IMR-90 (cell line): ENCODE measurements at places on chromosomes 2 and 18.

DNA sequence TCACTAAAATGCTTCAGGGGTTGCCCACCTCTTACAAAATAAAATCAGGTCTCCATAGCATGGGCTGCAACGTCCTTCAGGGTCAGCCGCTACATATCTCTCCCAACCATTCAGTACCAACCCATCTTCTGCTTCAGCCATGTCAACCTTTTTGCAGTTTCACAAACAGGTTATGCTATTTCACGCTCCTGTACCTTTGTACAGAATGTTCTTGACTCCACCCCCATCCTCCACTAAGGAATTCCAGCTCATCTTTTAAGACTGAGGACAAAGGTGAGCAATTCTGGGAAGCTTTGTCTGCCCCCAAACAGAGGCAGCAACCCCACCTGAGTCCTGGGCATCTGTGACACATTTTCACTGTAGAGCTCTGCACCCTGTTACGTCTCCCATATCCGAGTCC lies 8.8 kb upstream of the EVA1A start:
- no peak for DNase-seq

DNA sequence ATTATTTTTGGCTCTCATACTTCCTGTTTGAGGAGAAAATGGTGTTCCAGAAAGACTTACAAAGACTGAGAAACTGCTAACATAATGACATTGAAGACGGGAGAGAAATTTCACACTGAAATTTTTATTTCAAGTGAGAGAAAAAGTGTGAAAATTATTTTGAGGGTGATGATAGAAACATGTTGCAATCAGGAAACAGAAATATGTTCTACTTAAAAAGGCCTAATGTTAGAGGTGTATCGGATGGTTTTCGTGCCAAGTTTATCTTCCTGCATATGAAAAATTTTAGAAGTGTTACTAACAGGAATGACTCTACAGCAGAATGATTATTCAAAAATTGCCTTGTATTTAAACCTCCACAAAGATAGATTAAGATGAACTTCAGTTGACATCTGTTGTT lies 50.5 kb downstream of the KCNE4 start:
- no peak for DNase-seq

GRCh38 chr2:225037415-225038230 lies 4.6 kb downstream of the DOCK10 start:
- DNase-seq = peak; percentile 37

DNA sequence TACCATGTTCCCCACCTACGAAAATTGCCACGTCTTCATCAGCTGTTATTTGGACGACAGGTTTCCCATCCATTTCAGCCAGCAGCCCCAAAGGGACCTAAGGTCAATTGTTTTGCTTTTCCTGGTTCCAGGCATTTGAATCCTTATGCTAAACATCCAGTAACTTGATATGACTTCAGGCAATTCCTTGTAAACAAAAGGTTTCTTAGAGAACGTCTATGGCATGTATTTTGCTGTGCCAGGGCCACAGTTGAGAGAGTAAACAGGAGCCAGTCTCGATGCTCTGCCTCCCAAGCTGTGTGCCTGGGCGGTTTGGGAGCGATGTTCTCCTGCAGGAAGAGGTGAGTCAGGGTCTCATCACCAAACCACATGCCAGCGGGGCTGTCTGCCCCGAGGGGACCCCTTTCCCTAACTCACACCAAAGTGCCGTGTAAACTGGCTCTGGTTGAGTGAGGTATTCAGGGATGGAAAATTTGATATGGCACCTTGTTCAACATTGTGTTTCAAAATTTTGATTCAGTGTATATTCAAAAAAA lies 12.9 kb upstream of the MC5R start:
- DNase-seq = no peak

DNA sequence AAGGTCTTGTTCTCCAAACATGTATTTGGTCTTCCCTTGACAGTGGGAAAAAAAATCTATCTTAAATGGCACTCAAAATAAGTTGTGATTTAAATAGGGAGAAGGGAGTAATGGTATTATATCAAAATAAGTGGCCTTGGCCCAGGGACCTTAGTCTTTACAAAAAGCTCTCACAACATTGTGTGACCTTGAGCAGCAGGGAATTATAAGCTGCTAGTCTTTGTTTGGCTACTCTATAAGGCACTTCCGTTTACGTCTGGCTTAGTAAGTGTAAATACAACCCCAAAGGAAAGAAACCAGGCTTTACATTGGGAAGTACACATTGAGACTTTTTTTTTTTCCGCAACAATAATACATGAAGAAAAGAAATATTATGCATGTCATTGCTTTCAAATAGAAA lies 734.0 kb upstream of the LINC00305 start:
- DNase-seq = no peak

DNA sequence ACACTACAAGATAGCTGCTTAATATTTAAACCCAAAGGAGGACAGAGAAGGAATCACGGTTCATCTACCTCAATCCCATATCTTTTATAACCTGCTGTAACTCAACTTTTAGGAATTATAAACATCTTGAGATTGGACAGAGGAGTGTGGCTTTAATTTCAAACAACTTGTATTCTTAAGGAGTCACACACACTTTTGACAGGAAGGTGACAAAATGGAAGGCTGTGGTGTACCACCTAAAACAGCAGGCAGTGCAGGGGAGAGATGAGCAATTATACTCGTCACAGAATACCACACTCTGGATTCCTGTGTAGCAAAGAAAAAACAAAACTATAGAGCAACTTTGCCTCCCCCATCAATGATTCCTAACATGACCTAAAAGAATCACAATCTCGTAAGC lies 194.8 kb downstream of the ZEB2 start:
- no peak for DNase-seq

GRCh38 chr2:17272652-17273525 lies 245.4 kb downstream of the RAD51AP2 start:
- no peak for DNase-seq

DNA sequence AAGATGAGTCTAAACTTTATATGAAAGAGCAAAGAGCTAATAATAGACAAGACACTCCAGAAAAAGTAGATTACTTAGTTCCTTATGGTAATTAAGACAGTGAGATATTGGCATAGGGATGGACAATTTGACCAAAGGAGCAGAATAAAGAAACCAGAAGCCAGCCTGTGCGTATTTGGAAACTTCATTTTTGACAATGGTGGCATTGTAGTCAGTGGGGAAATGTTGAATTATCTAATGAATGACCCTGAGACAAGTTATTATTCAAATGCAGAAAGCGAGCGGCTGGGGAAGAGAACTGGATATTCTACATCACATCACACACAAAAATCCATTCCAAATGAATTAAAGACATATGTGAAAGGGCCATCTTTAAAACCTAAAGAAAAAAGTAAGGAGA lies 144.3 kb downstream of the DTNB start:
- DNase-seq = no peak

DNA sequence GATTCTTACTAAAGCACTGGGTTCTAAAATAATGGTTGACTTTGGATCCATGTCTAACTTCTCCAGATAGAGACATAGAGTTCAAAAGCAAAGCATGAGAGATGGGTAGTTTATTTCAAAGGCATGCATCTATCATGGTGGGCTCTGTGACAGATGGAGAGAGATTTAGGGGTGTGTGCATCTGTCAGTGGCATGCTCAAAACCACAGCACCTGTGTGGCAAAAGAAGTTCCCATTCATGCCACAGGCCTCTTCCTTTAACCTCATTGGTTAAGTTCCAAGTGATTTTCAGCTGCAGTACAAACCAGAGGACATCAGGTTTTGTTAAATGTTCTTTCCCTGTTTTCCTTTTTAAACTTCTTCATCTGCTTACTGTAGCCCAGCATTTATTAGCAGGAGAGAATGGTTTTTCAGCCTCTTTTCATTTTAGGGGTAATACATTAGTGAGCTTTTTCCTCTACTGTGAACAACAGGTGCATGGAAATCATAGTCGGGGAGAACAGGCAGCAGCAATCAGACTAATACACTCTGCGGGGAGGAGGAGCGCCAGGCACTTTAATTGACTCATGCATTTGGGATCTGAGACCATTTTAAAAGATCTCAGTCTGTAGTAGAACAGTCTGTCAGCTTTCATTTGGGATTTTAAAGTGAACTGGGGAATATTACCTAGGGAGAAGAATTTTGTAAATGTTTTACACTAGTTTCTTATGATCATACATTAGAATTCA lies 52.4 kb upstream of the UPP2 start:
- no peak for DNase-seq

GRCh38 chr2:133413863-133414262 lies 154.4 kb downstream of the NCKAP5 start:
- no peak for DNase-seq

- peak; percentile 96 for DNase-seq
These were observed 9.9 kb upstream of the IL1A start for GRCh38 chr2:112794131-112794733.

DNA sequence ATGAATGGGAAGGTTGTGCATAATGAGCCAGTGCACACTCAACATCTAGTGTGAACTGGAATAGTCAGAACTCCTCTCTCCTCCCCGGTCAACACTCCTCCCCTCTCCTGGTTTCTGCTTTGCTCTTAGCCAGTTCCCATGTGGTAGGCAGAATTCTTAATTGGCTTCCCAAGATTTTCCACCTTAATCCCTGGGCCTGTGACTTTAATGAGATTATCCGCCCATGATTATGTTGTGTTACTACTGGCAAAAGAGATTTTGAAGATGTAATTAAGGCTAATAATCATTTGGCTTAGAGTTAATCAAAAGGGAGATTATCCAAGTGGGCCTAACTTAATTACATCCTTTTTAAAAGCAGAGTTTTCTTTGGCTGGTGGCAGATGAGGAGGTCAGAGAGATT lies 34.2 kb upstream of the REV1 start:
- no peak for DNase-seq

- no peak for DNase-seq
These were observed 30.6 kb downstream of the CYB5A start for GRCh38 chr18:74261053-74261713.

DNA sequence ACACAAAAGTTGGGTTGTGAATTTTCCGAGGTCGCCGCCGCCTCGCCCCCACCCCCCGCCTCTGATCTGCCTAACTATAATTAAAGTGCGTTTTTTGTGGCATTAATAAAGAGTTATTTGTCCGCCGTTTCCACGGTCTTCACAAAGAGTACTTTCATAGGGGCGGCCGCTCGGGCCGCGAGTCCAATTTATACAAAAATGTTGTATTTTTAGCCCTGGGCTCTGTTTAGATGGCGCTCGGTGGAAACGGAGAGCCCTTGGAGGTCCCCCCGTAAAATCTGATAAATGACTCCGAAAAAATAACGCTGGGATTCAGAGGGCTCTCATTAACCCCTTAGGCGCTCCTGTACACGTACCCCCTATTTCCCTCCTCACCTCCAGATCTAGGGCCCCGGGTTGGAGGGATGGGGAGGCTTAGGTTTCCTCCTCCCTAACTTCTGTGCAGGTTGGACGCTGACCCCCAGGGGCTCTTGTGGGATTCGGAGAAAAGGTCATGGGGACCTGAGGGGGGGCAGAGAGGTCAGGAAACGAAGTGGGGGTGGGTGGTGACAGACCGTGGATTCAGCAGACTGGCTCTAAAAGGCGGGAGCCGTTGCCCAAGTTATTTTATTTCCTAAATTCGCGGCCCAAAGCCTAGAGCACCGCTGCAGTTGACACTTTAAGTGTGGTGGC lies 1.9 kb downstream of the CYP26B1 start:
- DNase-seq = no peak

DNA sequence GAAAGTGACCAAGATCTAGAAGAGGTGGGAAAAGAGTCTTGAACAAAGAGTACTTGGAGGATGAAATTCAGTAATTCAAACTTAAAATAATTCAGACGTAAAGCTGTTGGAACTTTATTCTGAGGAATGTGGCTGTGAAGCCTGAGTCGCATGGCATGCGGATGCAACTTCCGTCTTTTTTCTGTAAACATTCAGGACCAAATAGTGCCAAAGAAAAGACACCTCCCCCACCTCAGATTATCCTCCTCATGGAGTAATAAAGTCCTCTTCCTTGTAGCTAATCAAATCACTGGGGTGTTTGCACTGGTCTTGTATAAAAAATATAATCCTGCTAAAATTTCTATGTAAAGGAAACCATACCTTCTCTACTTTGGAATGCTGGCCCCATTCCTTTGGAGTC lies 790.4 kb downstream of the TSN start:
- no peak for DNase-seq

- DNase-seq = no peak
These were observed 22.2 kb downstream of the IL1R2 start for GRCh38 chr2:102014041-102014345.

GRCh38 chr2:57510704-57511103 lies 535.9 kb upstream of the VRK2 start:
- DNase-seq = no peak

DNA sequence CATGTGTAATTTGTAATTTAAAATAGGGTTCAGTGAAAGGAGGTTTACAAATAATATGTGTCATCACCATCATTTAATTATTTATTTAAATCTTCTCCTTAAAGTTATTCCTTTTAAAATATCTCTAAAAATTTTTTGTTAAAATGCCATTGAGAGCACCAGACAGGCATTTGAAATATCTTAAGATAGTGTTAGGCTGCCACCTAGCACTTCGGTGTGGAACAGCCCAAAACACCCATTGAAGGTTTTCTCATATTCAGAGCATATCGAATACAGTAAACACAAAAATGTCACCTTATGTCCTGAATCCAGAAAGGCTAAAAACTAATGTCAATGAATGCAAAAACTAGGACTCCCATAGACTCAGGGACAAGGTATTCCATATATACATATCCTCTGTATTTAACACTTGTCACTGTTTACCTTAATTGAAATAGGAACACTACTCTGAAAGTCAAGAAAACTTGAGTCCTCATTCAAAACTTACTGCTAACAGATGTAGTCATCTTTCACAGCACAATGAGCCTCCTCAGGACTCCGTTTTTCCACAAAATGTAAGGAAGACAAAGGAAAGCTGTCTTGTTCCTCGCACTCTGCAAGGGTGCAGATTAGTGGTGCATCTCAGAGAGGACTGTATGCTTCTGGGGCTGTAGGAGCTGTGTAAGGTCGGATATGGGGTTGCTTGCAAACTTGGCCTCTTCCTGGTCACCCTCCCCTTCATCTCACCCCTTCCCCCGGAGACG lies 329.5 kb downstream of the PAX3 start:
- DNase-seq = peak; percentile 55

- DNase-seq = no peak
These were observed 2.5 kb downstream of the BABAM2 start for GRCh38 chr2:27893006-27893405.

GRCh38 chr2:70691497-70692140 lies 76.4 kb downstream of the ADD2 start:
- no peak for DNase-seq

- no peak for DNase-seq
These were observed 348.2 kb downstream of the CTNNA2 start for GRCh38 chr2:79861059-79861374.

- DNase-seq = no peak
These were observed 205.9 kb downstream of the SNTG2 start for GRCh38 chr2:1156531-1156930.

DNA sequence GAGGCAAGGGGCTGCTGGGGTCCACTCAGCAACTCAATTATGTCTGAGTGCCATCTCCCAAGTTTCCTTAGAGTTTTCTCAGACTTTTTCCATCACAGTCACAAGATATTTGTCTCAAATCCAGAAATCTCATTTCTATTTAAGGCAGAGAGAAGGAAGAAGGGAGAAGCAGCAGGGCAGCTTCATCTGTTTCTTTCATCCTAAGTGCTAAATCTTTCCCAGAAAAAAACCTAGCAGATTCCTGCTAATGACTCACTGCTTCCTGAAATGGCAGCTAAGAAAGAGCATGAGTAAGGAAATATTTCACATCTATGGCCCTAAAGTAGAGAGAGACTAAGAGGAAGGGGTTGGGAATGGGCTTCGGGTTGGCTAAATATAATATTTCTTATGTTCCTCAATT lies 88.0 kb downstream of the KYNU start:
- peak; percentile 78 for DNase-seq
